ENCODE measurements at places on chromosomes 7 and 10.

DNA sequence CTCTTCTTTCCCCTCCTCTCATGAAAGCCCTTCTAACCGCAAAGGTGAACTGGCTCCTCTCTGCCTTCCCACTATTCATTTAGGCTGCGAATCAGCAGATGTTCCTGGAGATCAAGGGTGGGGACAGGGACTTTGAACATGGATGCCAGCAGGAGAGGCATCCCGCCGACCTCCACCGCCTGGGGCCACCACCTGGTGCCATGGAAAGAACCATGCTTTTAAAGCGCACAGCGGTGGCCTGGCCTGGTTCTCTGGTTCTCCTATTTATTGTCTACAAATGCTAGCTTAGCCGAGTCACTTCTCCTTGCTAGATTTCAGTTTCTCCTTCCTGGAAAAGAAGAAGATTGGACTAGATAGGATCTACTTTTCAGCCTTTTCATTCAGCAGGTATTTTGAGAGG, 43.2 kb upstream of the KCNMA1 start:
- DNase-seq: no peak

GRCh38 chr7:116593359-116594075, 68.7 kb downstream of the CAV1 start:
- no peak for DNase-seq

- no peak for DNase-seq
These were observed 94.1 kb upstream of the KLF6 start for GRCh38 chr10:3879073-3879472.

- no peak for DNase-seq
These were observed 1299.3 kb downstream of the XPNPEP1 start for GRCh38 chr10:108624052-108624451.

GRCh38 chr10:4473977-4474376, 352.0 kb upstream of the AKR1E2 start:
- no peak for DNase-seq

DNA sequence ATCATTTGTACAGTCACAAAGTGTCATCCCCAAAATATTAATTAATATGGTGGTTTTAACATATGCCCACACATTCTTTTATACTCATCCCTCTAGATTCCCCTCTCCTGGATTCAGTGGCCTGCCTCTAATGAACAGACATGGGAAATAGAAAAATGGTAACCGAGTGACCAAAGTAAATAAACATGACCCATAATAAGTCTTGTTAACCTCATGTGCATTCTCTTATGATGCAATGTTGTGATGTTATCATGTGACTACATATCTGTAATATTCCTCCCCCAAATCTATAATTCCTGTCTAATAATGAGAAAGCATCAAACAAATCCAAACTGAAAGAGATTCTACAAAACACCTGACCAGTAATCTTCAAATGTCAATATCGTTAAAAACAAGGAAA, 164.5 kb upstream of the PRSS1 start:
- no peak for DNase-seq

Data from NCI-H446 treated with DMSO at 0.1 percent for 48 hours (cell line).